ENCODE measurements at places on chromosomes 6 and 20.

DNA sequence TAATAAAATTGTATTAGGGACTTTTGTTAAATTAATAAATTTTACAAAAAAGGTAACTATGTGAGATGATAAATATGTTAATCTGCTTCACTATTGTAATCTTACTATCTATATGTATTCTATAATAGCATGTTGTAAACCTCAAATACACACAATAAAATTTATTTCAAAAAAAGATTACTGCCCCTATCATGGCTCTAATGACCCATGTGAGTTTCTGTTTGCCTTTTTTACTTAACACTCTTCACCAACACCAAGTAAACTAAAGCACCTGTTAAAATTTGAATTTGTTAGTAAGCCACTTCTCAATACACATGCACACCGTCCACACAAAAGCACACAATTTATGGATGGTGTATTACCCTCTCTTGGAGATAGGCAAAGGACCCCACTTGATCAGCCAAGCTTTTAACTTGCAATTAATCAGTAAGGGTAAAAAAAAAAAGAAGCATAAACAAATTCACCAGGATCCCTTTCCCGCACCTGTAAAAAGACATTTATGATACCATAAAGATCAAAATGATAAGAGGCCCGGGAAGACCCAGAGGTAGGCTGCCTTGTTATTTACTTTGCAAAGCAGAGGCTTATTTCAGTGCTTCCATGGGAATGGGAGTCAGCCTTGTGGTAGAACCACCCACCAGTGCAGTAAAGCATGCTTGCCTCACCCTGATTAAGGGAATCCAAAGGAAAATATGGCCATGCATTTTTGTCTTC is 28.6 kb upstream of the PKHD1 start:
- DNase-seq: no peak

DNA sequence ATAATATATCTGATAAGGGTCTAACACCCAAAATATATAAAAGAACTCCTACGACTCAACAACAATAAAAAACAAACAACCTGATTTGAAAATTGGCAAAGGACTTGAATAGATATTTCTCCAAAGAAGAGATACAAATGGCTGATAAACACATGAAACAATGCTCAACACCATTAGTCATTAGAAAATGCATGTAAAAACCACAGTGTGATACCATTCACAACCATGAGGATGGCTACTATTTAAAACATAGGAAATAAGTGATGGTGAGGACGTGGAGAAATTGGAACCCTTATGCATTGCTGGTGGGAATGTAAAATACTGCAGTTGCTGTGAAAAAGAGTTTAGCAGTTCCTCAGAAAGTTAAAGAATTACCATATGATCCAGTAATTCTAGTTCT is 41.4 kb downstream of the PTGIS start:
- DNase-seq: no peak

DNA sequence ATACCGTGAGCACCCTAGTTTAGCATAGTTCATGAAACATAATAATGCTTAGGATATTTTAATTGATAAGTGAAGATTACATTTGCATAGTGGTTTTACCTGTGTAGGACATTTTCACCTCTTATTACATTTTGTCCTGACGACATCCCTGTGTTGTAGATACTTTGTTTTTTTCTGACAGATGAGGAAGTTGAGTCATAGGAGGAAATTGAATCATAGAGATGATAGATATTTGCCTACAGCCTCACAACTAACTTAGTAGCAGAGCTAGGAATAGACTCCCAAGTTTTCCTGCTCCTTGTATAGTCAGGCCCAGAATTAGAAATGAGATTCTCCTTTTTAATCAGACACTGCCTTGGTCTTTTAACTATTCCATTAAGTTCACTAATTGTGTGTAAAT is 100.5 kb upstream of the SUPT3H start:
- DNase-seq: no peak

DNA sequence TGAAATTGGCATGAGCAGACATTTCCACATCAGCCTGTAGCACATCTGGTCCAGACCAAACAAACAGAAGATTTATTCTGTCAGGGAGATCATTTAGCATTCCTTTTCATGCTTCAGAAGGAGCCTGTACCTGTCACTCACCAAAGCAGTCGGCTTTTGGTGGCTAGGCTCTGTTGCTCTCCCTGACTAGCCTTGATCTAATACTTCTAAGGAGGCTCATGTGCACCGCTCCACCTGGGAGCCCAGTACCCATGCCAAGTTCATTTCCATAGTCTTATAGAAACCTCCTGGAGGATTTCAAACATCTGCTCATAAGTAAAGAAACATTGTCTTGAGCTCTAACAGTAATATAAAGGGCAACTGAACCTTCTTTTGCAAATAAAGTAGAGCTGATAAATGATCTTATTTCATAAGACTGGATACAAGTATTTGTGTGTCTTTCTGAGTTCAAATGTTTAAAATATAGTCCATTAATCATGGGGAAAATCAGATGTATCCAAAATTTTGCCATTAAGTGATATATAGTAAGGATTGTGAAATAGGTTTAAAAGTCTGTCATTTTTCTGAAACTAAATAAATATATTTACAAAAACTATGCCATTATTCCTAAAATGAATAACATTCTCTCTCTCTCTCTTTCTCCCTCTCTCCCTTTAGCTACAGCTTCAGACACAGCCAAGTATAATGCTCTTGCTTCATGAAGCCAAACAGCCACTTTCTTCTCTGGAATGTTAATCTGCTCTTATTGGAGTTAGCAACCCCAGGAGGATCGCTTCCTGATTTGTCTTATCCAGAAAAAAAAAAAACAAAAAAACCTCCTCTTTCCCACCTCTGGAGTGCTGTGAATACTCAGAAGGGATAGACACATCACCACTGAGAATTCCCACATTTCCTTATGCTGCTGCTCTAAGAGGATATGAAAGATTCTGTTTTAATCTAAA is 192.7 kb upstream of the TFAP2D start:
- DNase-seq: no peak

DNA sequence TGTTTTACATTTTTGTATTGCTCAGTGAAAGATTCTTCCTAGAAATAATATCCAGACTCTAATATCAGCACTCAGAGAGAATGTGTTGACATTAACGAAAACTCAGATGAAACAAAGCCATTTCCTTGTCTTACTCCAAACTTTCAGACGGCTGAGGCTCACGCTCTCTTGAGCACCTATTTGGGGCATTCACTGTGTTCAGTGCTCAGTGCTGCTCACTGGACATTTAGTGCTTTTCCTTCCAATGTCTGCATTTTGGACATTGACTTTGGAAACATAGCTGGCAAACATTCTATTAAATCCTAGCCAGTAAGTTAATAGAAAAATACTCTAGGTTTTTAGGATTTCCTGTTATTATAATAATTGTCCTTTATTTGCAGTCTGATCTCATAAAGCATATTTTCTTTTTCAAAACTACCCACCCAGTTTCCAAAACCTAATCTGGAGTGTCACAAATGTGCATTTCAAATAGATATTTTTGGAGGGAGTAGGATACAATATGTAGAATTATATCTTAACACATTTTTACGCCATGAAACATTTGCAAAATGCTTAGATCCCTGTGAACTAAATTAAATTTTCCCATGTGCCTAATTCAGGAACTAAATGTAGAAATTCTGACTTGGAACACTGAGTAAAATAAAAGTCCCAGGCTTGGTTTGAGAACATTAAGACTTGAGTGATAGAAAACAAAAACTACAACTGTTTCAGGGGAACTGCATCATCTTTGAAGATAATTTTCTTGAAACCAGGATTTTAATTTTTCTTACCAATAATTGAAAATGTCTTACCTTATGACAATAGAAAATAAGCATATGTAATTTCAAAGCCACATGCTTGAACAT is 91.7 kb upstream of the B3GAT2 start:
- no peak for DNase-seq

- DNase-seq: no peak
Observed at GRCh38 chr6:45265246-45265645, 62.9 kb upstream of the RUNX2 start.

- DNase-seq: no peak
Observed at GRCh38 chr20:44720621-44720996, 5.4 kb downstream of the CCN5 start.

- DNase-seq: no peak
Observed at GRCh38 chr20:38986663-38987062, 24.5 kb downstream of the DHX35 start.

DNA sequence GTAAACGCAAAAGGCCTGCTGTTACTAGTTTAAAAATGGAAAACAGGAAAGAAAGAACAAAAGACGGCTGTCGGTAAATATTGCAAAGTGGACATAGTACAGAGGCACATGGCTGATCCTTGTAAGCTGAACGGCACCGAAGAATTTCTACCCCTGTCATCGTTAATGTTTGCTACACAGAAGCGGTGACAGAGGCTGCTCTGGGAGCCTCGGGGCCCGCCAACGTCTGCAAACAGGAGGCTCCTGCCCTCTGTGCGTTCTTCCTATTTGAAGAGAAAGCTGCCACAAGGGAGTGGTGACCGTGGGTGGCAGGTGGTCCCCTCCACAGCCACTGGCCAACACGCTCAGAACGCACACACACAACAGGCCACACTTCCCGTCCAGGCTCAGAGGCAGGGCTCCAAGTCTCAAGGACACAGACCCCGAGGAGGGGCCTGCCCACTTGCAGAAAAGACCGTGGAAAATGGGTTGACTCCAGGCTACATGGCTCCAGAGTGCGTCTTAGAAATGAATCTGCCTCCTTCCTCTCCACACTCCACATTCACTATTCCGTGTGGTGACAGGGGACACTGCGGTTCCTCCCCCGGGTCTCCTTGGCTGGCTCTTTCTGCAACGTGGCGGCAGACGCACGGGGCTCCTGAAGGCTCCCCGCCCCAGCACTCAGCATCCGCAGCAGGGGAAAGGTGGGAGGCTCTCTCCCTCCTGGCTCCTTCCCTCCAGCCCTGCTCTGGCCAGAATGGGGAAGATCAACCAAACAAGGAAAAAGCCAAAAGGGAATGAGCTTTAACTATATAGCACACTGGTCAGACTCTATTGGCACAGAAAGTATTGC is 64.5 kb downstream of the GMPR start:
- DNase-seq: no peak

DNA sequence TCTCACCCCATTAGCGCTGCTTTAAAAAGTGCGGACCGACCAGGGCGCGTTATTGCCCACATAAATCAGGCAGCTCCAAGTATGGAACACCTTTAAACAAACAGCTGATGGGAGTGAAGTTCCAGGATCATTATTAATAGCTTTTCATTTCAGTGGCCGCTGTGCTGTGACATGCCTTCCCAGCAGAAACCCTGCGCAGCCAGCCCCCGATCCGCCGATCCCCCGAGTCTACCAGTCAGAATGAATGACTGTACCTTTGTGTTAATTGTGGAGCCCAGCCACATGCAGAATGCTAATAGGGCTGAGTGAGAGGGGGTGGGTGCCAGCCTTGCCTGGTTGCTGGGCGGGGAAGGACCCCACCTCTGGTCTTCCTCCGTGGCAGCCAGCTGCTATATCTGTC is 21.9 kb downstream of the CDH22 start:
- no peak for DNase-seq

DNA sequence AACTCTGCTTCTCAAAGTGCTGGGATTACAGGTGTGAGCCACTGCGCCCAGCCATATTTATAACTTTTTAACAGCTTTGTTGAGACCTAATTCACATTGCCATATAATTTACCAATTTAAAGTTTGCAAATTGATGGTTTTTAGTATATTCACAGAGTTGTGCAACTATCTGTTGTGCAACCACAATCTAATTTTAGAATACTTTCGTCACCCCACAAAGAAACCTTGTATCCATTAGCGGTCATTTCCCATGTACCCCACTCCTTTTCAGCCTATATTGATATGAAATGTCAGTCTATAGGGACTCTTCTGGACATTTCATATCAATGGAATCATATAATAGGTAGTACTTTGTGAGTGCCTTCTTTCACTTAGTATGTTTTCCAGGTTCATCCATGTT is 55.8 kb downstream of the FOXO3 start:
- DNase-seq: no peak

DNA sequence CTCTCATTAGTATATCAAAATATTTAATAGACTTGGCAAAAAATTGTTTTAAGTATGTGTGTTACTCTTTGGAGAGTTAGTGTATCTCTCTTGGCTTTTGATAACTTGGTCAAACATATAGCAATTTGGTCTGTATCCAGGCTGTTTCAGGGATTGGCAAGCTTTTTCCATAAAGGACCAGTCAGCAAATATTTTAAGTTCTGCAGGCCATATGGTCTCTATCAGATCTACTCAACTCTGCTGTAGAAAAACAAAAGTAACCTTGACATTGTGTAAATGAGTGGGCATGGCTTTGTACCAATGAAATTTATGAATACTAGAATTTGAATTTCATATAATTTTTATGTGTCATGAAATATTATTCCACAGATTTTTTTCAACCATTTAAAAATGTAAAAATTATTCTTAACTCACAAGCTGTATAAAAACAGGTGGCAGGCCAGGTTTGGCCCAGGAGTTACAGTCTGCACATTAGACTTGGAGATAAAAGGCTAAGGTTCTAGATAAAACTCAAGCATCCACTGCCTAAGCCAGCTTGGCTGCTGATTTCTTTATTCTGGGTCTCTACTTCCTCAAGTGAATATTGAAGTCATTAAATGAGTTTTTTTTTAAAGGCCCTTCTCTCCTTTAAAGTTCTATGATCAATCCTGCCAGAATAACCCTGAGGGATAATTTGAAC is 13.7 kb downstream of the GSTA4 start:
- no peak for DNase-seq

- no peak for DNase-seq
Observed at GRCh38 chr6:5199702-5200101, 61.0 kb downstream of the LYRM4 start.

GRCh38 chr6:136125585-136125984 is 124.5 kb downstream of the MTFR2 start:
- DNase-seq: no peak

GRCh38 chr6:113668641-113669408 is 188.3 kb upstream of the MARCKS start:
- DNase-seq: no peak

DNA sequence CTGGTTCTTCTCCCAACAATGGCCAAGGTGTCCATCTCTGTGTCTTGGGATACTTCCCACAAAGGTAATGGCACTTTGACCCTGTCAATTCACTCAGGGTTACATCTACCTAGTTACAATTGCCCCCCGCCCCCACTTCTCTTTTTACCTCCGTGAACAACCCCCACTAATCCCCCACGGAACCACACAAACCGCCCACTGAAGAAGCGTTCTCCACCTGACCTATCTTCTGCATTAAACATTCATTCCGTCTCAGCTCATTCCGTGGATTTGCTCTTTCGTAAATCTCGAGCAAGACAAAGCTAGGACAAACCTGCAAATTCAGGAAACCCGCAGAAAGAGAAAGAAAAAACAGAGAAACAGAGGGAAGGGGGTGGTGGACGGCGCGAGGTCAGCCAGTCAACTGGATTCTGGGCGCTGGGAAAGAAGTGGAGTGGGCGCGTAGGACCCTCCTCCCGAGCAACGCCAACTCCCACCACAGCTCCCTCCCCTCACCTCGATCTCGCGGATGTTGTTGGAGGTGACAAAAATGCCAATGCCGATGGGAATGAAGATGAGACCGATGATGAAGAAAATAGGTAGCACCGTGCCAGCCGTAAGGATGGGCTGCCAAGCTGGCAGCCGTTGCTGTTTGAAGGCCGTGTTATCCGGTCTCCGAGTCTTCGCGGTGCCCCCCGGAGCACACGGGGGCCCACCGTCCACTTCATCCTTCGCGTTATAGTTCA is 523 bp downstream of the TMEM30A start:
- DNase-seq: no peak

- DNase-seq: no peak
Observed at GRCh38 chr20:16641511-16642023, 68.3 kb upstream of the KIF16B start.

- DNase-seq: no peak
Observed at GRCh38 chr6:67331304-67331703, 1303.8 kb upstream of the ADGRB3 start.

- DNase-seq: peak; percentile 44
Observed at GRCh38 chr6:100549406-100550167, 84.9 kb upstream of the SIM1 start.

GRCh38 chr6:40512340-40512739 is 74.8 kb downstream of the LRFN2 start:
- DNase-seq: no peak

Measured in fibroblast of skin of left quadriceps (primary cell).